RKO (cell line): ENCODE measurements at places on chromosomes 4 and X.

GRCh38 chr4:143514901-143515300, 1.4 kb downstream of the SMARCA5 start:
- peak; percentile 41 for DNase-seq

DNA sequence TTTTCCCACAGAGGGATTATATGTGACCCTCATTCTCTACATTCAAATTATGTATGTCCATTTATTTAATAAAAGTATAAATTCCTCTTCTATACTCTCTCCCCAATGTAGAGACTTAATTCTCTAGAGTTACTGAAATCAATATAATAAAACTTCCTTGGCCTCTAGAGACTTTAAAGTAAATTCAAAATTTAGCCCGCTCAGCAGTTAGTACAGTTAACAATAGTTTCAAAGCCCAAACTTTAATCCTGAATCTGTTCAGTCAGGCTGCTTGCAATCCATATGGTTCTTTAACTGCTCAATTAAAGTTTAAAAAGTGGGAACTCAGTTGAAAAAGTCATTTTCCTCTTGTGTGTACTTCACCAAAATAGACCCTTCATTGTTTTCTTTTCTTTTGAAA, 2558.4 kb downstream of the ARAP2 start:
- DNase-seq = no peak

DNA sequence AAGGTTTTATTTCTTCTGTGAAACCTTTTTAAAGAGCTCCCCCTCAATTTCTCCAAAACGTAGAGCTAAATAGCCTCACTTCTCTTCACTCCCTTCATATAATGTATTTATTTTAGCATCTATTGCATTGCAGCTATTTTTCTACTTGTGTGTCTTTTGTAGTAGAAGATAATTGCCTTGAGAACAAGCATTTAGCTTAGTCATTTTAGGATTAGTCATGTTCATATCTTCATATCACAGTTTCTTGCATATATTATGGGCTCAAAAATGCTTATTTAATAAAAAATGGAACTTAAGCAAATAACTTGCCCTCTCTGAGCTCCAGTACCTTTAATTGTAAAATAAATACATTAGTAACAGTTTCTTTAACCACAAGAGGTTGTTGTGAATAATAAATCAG, 72.1 kb upstream of the SPANXC start:
- no peak for DNase-seq

GRCh38 chr4:147741190-147741788, 9.4 kb downstream of the ARHGAP10 start:
- DNase-seq = no peak
